ENCODE measurements at places on chromosomes 6 and 20.

DNA sequence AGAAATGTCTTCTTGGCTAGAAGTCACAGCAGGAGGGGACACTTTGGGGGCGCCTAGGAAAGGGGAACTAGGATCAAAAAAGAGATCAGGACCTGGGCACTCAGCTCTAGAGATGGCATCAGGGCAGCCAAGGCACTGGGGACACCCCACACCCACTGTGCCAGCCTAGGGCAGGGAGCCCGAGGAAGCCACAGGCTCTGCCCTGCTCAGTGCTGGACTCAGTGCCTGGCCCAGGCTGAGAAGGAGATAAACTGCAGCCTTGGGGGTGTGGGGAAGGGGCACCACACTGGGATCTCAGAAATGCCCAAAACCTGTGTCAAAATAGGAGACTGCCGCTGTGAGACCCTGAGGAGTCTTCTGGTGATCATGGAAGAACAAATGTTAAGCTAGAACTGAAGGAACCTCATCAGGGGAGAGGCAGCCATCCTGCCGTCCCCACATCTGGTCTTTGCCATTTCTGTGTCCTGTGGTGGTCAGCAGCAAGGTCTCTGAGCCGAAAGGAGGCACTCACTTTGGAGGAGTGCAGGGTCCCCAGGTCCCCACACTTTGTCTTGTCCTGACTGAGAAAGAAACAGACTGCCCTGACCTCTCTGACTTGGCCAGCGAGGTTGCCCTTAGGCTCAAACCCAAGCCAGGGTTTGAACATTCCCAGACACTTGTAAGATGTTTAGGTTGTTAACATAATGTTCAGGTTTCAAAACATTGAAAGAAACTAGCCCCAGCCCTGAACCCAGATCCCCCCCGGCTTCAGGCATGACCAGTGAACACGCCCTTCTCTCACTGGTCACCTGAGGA is 2.3 kb downstream of the ARFRP1 start:
- no peak for DNase-seq

- no peak for DNase-seq
These were observed 118.7 kb downstream of the EPHA7 start for GRCh38 chr6:93300661-93301060.

DNA sequence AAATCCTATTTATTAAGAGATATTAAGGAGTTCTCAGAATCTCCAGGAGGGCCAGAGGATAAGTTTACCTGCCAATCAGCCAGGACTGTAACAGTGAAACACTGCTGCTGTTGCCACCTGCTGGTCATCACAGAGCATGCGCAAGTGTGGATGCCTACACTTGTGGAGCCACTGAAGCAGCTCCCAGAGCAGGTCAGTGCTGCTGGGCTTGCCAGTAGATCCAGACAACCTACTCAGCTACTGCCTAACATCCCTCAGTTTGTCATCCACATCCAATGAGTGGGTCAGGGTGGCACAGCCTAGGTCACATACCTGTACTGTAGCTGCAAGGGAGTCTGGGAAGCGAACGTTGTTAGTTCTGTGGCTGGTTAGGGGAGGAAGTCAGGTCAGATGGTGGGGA is 18.3 kb upstream of the NHSL1 start:
- DNase-seq, result peak; percentile 63

- no peak for DNase-seq
These were observed 28.0 kb downstream of the ASXL1 start for GRCh38 chr20:32386091-32386490.

DNA sequence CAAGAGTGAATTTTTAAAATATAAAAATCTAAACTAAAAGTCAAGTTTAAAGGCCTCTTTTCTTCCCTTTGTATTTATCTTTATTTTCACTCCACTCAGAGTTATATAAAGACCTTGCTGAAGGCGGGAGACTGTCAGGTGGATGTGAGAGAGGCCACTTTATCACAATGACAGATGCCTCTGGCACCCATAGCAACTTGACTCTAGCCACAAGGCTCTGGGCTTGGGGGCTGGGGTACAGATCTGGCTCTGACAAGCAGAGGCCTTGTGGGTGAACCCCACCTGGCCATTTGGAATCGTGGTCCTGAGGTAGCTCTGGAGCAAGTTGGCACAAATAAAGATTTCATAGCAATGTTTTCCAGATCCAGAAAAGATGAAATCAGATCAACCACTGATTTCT is 417.2 kb downstream of the RFPL4B start:
- DNase-seq, result no peak

DNA sequence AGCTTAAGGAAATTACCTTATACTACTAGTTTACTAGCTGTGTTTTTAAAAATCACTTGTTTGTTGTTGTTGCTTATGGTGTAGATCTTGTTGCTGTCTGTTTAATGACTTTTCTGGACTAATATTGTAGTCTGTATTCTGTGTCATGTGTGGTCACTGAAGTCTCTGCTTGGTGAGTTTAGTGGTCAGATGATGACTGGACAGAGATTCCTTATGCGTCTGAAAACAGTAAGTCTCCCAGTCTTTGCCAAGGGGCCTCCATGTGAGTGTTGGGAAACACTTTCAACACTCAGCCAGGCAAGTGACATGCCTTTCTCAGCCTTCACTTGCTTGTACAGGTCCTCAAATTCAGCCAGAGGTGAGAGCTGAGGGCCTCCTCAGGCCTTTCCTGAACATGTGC is 256.9 kb upstream of the RNF24 start:
- DNase-seq, result no peak

DNA sequence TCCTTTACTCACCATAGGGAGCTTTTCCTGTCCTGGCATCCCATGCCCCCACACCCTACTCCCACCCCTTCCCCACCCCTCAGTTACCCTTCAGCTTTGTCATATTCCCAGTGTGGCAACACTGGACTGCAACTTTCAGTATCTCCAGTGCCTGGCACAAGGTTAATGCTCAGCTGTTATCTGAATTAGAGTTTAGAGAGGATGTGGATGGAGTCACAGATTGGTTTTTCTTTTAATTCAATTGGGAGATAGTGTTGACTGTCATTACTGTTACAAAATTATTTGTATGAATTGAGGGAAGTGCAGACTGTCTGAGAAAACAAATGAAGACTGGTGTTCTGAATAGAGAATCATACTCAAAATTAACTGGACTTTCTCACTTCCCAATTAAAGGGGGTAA is 89.9 kb downstream of the TULP4 start:
- no peak for DNase-seq

All from CD4-positive, alpha-beta T cell treated with Interleukin-2 at 100 ng/mL for 4 hours (primary cell).